ENCODE measurements at places on chromosomes 1 and 21.

- no peak for DNase-seq
Measured at GRCh38 chr1:6470132-6471085, 4.4 kb upstream of the TNFRSF25 start.

- DNase-seq, result no peak
Measured at GRCh38 chr1:18938008-18938706, 18.3 kb downstream of the IFFO2 start.

- DNase-seq, result no peak
Measured at GRCh38 chr1:87167157-87167789, 161.4 kb upstream of the LMO4 start.

DNA sequence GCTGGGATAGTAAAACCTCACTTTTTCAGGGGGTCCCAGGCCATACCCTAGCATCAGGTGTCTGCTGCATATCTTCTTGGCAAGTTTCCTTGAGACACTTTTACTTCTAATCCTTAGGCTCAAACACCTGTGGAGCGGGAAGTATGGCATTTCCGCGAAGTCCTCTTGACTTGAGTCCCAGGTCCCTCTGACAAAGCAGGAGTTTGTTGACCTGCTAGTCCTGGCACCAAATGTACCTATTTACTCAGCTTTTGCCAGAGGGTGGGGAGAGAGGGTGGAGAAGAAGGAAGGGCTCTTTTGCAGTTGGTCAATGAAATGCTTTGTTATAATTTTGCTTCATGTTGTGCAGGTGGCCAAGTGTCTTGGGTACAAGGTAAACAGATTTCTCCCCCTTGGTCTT, 59.7 kb downstream of the CLIC6 start:
- DNase-seq, result no peak

- DNase-seq, result no peak
Measured at GRCh38 chr1:60563777-60564535, 490.4 kb upstream of the C1orf87 start.

DNA sequence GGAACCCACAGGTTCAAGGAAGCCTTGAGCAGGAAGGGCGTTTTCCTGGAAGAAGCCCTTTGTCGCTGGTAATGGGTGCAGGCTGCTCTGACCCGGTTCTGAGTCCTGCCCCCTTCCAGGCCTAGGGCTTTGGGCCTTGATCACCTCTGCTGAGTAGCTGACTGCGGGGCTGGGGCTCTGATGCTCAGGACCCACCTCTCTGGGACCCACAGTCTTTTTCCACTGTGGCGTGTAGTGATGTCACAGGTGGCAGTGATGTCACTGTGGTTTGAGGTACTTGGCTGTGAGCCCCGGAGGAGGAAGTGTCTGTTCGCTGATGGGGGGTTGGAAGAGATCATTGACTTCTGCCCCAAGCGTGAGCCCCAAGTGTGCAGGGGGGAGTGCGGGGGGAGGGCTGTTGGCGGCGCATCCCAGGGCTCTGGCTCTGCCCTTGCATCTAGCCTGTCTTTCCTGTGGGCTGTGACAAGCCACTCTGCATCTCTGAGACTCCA, 6.9 kb downstream of the TNFRSF1B start:
- peak; percentile 77 for DNase-seq

DNA sequence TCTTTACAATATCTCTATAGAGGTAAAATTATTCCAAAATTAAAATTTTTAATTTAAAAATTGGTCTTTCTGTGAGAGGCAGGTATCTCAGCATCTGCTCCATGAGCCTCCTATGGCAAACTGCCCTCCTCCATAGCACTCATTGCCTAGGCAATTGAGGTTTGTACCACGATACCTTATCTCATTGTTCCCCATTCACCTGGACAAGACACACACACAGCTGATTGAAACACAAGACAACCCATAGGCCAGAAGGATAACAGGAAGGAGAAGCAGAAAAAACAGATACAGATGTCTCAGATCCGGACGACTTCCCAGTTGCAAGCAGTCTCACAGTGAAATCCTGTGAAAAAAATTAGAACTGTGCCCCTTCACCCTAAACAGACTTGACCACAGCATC, 24.3 kb downstream of the RHBDL2 start:
- DNase-seq, result no peak

GRCh38 chr1:10776190-10776905, 20.1 kb downstream of the CASZ1 start:
- no peak for DNase-seq

DNA sequence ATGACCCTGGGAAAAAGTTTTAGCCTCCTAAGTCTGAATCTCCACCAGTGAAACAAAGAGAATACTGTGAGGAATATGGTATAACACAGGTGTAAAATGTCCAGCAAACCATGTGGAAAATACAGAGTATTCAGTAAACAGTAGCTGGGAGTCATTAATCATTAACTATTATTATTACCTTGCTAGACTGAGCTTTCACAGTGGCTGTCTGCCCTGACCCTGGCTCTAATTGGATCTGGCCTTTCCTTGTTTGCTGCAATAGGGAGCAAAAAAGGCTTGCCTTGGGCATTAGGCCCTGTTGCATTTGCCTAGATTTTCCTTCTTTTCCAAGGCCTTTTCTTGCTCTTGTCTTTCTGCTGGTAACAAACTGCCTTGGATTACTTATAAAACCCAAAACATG, 179.1 kb upstream of the BEND5 start:
- DNase-seq, result no peak

GRCh38 chr21:30620522-30620921, at the start of gene KRTAP20-4:
Gene KRTAP20-4 (plus strand): TSS chr21:30620627.
- no peak for DNase-seq

DNA sequence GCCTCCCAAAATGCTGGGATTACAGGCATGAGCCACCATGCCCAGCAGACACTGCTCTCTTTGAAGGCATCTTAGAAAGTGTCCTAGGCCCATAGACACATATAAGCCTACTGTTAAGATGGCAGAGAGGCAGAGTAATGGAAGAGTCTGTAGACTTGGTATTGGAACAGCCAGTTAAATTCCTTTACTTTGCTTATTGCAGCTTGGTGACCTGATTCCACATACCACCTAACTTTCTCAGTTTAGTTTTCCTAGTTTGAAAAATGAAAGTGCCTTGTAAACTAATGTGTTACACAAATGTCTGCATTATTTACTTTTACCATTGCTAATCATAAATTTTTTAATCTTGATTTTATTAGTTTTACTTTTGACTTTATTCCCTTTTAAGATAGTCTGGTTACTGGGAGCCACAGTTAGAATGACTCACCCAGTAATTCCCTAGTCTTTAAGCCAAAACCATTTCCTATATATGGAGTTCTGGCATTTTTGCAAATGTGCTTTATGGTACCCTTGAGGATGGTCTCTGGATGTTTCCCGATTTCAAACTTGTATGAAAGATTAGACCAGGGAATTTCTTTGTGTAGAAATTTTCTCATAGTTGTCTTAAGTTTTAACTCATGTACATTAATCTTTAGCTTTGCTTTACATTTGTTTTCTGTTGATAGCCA, 6.4 kb downstream of the SMAP2 start:
- no peak for DNase-seq

- DNase-seq, result no peak
Measured at GRCh38 chr21:14245711-14246110, 29.8 kb downstream of the RBM11 start.

DNA sequence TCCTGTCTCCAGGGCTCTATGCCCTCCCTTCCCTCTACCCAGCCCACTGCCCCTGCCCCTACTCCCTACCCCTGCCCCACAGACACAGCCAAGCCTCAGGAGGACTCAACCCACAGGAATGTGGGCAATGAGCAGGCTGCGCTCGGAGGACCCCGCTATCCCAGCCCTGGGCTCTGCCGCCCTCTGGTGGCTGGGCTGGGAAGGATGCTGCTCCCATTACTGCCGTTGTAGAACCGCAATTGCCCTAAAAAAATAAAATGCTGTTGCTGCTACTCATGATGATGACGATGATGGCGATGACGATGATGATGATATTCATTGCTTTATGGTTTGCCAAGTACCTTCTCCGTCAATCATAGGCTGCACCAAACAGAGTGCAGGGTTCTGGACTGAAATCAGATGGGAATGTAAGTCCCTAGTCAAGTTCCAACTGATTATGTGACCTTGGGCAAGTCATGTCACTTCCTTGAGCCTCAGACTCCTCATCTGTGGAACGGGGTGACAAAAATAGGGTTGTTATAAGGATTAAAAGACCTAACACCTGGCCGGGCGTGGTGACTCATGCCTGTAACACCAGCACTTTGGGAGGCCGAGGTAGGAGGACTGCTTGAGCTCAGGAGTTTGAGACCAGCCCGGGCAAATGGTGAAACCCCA, 24.6 kb downstream of the ARHGEF19 start:
- peak; percentile 51 for DNase-seq

- no peak for DNase-seq
Measured at GRCh38 chr1:193176113-193176512, 10.3 kb downstream of the B3GALT2 start.

DNA sequence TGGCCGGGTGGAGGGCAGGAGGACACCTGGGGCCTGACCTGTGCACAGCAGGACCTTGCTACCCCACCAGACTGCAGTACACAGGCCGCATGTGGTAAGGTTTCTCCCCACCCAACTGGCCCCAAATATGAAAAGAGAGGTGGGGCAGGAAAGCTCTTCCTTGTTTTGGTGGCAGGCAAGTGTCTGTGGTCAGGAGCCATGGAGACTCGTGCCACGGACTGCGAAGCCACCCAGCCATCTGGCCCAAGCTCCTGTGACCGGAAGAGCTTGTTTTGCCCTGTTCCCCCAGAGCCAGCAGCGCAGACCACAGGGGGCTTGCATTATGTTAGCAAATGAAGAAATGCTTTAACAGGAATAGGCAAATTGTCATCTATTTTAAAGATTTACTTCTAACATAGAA, 54.9 kb downstream of the OLIG1 start:
- no peak for DNase-seq

GRCh38 chr1:220887520-220888416, 8.5 kb downstream of the HLX start:
- DNase-seq, result no peak

DNA sequence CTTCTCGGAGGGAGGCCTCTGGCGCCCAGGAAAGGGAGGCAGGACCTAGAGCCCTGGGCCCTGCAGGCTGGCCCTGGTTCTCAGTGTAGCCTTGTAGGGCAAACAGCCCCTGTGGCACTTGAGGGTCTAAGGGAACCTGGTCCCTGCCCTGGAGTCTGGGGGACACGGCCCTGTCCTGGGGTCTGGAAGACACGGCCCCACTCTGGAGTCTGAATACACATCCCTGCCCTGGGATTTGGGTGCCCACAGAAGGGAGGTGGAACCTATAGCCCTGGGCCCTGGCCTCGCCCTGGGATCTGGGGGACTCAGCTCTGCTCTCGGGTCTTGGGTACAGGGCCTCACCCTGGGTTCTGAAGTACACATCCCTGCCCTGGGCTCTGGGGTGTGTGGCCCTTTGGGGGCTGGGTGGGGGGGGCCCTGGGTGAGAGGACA, 97.9 kb downstream of the OBSCN start:
- DNase-seq, result no peak

DNA sequence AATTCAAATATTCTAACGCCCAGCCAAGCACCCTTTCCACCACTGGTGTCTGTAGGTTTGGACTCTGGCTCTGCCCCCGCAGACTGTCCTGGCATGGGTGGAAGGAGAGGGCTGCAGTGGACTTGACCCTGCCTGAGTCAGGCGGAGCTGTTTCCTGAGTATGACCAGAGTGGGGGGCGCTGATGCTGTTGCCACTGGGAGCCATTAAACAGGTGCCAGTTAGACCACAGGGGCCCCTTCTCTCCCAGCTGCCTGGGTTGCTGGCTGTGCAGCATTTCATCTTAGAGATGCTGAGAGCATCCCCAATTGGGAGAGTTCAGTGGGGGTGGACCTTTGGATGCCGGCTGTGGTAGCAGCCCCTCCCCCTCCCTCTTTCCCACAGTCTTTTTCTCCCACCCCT, 539.5 kb downstream of the MATN1 start:
- DNase-seq, result no peak

- DNase-seq, result no peak
Measured at GRCh38 chr1:9782897-9783296, 40.9 kb downstream of the CLSTN1 start.

DNA sequence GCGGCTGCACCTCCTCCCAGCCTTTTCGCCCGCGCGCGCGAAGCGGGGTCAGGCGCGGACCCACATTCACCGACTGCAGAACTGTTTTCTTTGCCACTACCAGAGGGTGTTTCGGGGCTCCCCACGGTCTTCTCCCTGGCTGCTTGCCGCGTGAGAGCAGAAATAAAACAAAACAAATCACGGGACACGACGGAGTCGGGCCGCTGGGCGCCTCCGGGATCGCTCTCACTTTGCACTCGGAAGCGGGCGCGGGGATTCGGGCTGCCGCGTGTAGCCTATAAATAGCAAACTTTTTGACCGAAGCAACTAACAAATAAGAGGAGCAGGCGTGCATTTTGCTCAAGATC, 412.3 kb upstream of the ESRRG start:
- no peak for DNase-seq

GRCh38 chr1:21914880-21915640, 22.1 kb downstream of the HSPG2 start:
- no peak for DNase-seq

DNA sequence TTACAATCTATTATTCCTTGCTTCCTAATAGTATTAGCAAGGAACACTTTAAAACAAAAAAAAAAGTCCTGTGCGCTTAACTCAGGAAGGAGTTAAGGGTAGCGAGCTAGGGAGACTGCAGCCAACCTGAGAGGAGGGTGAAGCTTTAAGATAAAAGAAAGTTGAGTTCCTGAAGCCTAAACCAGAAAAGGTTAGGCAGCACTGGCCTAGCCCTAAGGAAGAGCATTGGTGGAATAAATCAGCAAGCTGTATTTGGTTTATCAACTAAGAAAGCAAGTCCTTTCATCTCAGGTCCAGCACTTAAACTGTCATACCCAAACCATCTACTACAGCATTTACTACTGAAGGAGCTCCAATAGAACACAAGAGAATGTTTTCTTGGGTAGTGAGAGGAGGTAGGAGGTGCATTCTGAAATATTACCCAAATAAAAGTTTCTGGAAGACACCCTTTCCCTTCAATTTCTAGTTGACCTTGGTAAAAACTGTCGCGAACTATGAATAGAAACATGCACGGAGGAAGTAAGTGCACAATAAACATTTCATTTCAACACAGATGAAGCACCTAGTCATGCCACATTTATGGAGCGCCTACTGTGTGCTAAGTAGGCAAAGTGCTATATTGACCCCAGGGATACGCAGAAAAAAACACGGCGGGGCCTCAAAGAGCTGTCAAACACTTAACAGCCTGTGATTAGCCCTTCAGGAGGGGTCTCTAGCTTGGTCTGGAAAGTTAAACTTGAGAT, 1.3 kb downstream of the GLRX2 start:
- no peak for DNase-seq

DNA sequence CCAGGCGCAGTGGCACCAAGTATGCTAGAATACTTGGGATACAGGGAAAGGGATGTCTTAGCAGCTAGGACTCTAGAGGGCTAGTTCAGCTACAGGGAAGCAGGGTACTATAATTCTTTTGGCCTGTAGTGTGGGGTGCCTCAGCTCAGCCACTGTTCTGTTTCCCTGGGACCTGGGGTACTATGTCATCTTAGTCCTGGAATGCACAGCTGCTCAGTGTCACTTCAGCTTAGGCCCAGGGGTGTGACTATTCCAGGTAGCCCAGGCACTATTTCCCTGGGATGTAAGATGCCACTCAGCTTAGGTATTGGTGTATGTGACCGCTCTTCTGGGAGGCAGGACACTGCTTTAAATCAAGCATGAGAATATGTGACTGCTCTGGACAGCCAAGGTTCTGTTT, 34.1 kb downstream of the RGSL1 start:
- DNase-seq, result no peak

GRCh38 chr1:39081271-39082009, 55.3 kb downstream of the NDUFS5 start:
- no peak for DNase-seq

- DNase-seq, result no peak
Measured at GRCh38 chr1:165699577-165699976, 1.2 kb upstream of the ALDH9A1 start.

GRCh38 chr1:176577646-176578197, 114.7 kb downstream of the PAPPA2 start:
- no peak for DNase-seq

GRCh38 chr1:94143173-94143808, 22.3 kb upstream of the ABCA4 start:
- DNase-seq, result no peak

Data from stimulated activated CD4-positive, alpha-beta T cell treated with anti-CD3 and anti-CD28 coated beads, Interleukin-12 subunit alpha, Interleukin-12 subunit beta, amount 100 ng/mL, for 48 hours (primary cell).